ENCODE measurements at places on chromosomes 13 and 19.

DNA sequence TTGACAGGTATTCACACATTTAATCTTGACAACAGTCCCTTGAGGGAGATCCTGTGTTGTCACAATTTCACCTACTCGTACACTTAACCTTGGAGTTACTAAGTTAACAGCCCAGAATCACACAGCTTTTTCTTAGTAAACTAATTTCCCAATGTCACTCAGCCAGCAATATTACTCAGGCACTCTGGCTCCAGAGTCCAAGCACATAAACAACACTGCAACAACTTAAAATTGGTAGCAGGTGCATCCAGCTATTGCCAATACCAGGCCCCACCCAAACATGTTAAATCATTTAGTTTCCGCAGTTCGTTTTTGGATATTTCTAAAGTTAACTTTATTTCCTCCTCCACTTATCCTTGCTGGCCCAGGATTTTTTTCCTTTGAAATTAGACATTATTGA lies 32.7 kb downstream of the LIG4 start:
- no peak for DNase-seq

DNA sequence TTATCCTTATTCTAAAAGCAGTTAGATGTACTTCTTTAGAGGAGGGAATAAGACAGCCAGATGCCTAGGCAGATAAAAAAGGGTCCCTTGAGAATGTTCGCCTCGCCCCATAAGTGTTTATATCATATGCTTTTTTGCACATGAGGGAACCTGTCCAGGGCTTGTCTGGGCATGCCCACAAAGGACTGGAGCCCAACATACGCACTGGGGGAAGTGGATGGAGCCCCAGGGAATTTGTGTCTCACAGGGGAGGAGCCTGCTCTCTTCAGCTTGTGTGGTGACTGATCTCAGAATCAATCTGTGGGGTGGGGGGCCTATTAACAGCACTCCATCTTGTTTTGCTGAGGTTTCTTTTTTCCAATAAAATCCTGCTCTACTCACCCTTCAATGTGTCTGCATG lies 22.6 kb downstream of the MED4 start:
- DNase-seq: no peak

DNA sequence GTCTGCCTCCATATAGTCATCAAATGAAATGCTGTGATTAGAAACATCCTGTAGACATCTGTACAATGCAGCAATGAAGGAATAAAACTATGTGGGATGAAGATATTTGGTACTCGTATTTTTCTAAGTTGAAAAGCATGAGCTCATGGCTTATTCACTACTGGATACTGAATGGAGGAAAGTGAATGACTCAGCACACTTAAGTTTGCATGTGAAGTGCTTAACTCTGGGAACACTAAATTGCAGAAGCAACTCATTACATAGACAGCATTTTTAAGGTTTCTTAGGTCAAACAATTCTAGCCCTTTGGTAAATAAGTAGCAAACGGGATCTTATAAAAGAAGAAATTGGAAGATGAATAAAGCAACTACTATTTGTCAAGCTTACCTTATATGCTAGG lies 429.0 kb upstream of the MIR17HG start:
- no peak for DNase-seq

DNA sequence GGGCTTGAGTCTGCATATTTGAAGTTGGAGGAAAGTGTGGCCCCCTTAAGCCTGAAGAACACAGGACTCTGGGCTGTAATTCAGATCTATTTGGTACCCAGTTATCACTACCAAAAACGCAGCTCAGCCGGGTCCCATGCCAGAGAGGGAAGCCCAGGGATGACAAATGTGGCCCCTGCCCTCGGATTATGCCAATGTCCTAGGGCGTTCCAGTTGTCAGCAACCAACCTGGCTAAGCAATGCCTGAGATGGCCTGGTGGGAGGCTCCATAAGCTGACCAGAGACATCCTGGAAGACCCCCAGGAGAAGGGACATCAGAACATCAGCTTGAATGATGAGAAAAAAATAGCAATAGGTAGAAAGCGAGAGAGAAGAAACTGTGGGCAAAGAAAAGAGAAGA lies 79.6 kb upstream of the UQCRFS1 start:
- no peak for DNase-seq

- no peak for DNase-seq
Measured at GRCh38 chr13:49246850-49247642, 679 bp upstream of the CDADC1 start.

- DNase-seq: no peak
Measured at GRCh38 chr13:98295371-98295770, 118.3 kb upstream of the RNF113B start.

GRCh38 chr13:106449096-106449495 lies 86.4 kb downstream of the EFNB2 start:
- no peak for DNase-seq

GRCh38 chr13:80716610-80717081 lies 375.7 kb upstream of the SPRY2 start:
- no peak for DNase-seq

- no peak for DNase-seq
Measured at GRCh38 chr13:49272296-49272695, 24.6 kb downstream of the CDADC1 start.

DNA sequence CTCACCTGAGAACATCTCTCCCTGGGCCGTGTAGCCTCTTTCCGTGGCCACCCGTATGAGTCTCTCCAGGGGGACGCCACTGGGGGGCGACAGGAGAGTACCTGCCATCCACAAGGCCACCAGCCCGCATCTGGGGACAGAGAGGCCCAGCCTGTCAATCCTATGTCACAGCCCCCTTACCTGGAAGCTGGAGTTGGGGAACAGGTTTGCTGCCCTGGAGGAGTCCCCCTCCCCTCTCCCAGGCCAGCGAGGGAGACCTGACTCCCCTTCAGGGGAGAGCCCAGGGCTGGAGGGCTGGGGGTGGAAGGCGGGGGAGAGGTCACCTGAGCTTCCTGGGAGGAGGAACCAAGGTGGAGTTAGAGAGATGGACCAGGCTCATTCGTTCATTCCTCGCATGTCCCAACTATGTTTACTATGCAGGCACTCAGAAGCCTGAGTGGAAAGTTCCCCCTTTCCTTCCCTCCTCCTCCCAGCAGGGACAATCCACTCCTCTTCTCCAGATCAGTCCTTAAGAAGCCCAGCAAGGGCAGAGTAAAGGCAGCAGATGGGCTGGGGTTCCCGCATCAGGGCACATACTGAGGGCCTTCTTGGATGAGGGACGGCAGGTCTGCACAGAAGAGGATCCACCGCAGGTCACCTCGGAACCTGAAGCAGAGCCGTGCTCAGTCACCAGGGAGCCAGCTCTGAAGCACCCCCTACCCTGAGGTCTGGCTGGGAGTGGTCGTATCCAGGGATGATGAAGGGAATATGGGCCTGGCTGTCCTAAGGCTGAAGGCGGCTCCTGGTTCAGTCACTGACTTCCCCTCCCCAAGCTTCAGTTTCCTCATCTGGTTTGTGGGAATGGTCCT lies 5.5 kb downstream of the ACTMAP start:
- no peak for DNase-seq

DNA sequence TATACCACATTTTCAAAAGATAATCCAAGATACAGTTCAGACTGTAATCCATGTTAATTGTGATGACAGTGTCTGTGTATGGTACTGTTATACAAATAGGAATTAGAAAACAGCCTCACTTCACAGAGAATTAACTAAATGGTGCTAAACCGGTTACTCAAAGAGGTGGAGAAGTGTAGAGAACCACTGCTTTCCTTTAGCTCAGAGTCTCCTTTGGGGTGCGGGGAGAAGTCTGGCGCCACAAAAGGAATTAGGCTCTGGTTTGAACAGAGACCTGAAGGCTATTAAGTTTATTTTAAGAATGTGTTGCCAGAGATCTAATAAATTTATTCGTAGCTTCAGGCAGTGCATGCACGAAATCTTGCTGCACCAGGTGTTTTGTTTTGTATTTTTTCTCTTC lies 65.8 kb downstream of the FREM2 start:
- DNase-seq: no peak

DNA sequence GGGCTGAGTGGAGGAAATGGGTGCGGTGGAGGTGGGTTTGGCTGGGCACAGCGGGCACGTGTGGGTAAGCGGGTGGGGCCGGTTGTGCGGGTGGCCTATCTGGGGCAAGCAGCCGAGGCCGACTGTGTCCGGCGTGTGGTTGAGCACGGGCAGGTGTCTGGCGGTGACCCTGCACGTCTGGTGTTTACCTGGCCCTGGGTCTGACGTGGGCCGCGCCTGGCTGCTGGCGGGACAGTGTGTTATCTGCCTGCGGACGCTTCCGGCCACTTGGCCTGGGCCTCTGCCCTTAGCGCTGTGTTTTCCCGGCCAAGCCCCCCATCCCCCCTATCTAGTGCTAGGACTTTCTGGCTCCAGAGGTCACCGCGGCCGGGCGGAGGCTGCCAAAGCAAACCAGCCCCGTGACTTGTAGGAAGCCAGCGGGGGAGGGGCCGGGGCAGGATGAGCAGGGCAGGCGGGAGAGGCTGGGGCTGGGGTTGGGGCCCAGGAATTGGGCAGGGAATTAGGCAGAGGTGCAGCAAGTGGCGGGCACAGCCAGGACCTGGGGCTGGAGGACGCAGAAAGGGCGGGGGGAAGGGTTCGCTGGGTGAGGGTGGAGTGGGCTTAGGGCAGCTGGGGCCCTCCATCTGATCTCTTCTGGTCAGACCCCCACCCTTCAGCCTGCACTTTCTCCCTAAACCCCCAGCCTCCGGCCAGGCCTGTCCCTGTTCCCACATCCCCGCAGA lies 534 bp upstream of the HPN start:
- DNase-seq: peak; percentile 51

DNA sequence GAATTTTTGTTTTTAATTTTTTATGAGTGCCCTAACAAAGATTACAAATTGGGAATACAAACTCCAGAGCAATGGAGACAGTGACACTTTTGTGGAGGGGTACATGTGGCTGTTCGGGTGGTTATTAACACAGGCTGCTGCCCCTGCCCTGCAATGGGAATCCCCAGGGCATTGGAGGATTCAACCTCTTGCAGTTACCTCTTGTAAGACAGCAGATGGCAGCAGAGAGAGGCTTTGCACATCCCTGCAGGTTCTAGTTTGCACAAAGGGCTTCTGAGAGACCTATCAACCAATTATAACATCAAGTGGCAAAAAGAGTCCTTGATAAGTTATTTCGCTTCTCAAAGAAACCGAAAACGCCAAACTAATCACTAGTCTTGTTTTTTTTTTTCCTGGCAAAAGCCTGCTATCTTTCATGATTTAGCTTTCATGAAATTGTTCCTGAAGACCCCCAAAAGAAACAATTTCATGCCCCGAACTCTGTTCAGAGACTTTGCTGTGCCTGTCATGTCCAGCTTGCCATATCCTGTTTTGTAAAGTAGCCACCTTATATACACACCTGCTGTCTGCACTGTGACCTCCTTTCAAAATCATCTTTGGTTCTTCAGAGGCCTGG lies 10.4 kb downstream of the GJB2 start:
- DNase-seq: peak; percentile 37

GRCh38 chr13:94351292-94351990 lies 128.0 kb downstream of the DCT start:
- DNase-seq: no peak

DNA sequence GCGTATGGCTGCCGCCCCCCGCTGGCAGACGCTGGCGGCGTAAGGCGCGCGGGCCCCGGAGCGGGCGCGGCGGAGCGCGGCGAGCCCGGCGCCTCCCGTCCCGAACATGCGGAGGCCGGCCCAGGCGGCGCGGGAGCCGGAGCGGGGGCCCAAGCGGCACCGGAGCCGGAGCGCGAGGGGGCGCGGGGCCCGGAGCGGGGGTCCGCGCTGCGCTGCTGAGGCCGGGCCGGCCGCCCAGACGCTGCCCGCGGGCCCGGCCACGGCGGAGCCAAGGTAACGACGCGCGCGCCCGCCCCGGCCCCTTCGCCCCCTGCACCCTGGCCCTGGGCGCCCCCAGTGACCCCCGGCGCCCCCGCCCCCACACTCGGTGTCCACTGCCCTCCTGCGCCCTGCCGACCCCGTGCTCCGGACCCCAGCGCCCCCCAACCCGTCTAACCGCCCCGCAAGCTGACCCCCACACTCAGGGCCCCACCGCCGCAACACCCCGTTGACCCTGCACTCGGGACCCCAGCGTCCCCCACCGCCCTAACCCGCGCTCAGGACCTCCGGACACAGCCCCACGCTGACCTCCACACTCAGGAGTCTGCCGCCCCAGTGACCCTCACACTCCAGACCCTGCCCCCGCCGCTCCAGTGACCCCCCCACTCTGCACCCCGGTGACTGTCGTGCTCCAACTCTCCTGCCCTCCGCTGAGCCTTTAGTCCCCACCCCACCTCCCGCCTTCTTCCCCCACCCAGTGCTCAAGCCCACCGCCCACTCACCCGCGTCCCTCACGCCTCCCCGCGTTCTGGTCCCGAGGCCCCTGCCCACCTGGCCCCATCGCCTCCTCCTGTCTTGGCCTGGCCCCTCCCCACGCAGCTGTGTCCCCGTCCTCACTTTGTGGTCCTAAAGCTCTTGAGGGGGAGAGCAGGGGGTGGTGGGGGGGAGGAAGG lies at the start of gene CSNK1G2:
CSNK1G2 (plus strand) TSS at position 27 of the 932 bp plus-strand sequence. CDS start 28,601 bp downstream, outside the sequence.
- DNase-seq: no peak

- DNase-seq: no peak
Measured at GRCh38 chr13:78100486-78100885, 181.9 kb upstream of the EDNRB start.

GRCh38 chr13:76132532-76132931 lies 496.4 kb downstream of the LMO7 start:
- no peak for DNase-seq

GRCh38 chr13:92225861-92226260 lies 827.4 kb downstream of the GPC5 start:
- no peak for DNase-seq

- no peak for DNase-seq
Measured at GRCh38 chr19:27890696-27891095, 1322.3 kb downstream of the UQCRFS1 start.

GRCh38 chr19:11496391-11497163 lies 9.1 kb downstream of the ZNF653 start:
- DNase-seq: peak; percentile 74

DNA sequence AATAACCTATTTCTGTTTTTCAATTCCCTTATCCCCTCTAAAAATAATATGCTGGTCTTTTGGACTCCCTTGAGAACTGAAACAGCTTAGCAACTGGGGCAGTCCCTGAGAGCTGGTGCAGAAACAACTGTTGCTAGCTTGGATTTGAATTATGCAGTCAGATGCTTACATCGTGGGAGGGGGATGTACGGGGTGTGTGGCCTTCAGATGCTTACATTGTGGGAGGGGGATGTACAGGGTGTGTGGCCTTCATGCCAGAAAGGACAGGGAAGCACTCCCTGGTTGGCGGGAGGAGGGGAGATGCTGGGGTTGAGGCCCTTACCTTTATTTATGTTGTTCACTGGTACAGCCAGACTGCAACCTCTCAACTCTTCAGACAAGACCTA lies 25.6 kb downstream of the LRCH1 start:
- DNase-seq: no peak

GRCh38 chr13:53783471-53783870 lies 754.9 kb downstream of the OLFM4 start:
- no peak for DNase-seq

- DNase-seq: no peak
Measured at GRCh38 chr13:100022798-100023197, 41.2 kb downstream of the ZIC2 start.

- no peak for DNase-seq
Measured at GRCh38 chr19:53553865-53554791, 16.2 kb downstream of the ZNF331 start.
